Endodermal cell (in vitro differentiated cells): ENCODE measurements at places on chromosomes 5 and 9.

DNA sequence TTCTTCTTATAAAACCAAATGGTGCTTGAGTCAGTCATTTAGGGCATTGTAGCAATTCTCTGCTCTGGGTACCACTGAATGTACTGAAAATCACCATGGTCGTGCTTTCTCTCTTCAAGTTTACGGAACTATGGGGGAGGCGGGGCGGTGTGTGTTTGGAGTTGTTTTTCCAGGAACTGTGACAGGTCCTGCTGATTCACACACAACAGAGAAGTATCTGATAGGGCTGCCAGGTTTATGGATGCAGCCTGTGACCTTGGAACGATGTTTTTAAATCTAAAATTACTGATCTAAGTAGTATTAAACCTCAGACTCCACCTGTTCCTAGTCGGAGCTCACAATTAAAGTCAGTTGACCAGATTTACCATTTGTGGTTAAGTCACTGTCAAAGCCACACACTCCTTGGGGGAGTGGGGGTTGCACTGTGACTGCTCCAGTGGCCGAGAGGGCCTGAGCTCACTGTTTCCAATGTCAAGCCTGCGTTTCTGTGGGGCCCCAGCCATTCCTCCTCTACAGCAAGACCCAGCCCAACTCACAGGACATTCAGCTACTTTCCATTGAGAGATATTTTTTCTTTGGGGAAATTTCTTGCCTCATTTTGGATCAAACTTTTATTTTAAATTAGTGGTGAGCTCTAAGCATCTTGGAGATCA is 44.4 kb downstream of the GADD45G start:
- DNase-seq: no peak

- peak; percentile 32 for DNase-seq
Observed at GRCh38 chr5:180816608-180817534, 14.3 kb upstream of the MGAT1 start.

DNA sequence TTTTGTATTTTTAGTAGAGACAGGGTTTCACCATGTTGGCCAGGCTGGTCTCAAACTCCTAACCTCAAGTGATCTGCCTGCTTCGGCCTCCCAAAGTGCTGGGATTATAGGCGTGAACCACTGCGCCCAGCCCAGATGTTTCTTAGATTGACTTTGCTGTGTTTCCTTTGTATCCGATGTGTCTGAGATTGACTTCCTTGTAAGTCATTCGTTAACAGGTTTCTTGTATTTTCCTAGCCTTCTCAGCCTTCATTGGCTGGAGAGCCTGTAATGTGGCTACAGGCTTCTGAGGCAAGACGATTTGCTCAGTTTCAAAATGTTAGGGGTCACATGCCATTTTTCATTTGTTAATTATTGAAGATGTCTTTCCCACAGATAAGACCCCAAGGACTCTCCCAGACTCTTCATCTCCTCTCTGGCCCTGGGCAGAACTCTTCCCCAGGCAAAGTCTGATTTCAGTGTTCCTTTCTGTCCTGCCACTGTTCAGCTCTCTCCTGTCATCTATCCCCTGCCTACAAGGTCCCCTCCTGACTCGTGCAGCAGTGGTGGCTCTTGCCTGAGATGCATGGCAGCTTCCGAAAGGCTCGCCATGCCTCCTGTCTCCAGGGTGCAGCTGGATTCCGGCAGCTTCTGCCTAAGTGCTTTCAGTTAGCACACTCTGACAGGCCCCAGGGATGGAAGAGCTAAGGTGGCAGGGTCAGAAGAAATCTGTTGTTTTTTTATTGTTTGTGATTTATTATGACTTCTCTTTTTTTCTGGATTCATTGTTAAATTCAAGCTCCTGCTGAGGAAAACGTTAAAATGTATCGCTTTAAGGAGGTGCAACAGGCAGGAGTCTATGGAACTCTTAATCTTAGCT is 206.4 kb downstream of the AOPEP start:
- DNase-seq: peak; percentile 30

DNA sequence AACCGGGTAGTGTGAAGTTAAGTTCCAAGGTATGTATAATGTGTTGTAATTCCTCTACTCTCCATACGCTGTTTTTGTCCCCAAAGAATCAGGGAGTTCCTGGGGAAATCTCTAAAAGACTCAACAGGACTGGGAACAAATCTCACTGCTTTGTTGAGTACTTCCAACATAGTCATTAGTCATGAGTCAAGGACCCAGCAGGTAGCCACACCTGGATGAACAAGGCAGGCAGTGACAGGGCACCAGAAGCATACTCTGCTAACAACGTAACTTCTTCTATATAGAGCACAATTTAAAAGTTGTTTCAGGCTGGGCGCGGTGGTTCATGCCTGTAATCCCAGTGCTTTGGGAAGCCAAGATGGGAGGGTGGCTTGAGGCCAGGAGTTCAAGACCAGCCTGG is 126.8 kb downstream of the SLC1A3 start:
- peak; percentile 60 for DNase-seq

DNA sequence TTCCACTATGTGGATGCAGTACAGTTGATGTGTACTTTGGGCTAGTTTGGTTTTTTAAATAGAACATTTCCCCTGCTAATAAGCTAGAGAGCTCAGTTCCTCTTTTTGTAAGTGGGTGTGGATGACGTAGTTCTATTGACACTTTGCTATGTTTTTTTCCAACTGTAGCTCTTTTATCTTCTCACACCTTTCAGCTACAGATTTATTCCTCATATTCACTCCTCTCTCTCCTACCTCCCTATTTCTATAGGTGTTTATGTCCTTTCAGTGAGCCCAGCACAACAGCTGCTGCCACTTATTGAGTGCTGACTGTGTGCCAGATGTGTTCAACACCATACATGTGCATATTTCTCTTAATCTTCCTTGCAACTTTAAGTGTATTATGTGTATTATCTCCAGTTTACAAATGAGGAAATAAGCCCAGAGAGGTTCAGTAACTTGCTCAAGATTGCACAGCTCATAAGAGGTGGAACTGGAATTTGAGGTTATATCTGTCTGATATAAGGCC is 215.7 kb downstream of the SEMA6A start:
- DNase-seq: no peak

GRCh38 chr5:93512799-93513198 is 68.2 kb downstream of the NR2F1-AS1 start:
- DNase-seq: no peak

GRCh38 chr5:169667896-169668674 is 31.0 kb downstream of the DOCK2 start:
- DNase-seq: no peak

DNA sequence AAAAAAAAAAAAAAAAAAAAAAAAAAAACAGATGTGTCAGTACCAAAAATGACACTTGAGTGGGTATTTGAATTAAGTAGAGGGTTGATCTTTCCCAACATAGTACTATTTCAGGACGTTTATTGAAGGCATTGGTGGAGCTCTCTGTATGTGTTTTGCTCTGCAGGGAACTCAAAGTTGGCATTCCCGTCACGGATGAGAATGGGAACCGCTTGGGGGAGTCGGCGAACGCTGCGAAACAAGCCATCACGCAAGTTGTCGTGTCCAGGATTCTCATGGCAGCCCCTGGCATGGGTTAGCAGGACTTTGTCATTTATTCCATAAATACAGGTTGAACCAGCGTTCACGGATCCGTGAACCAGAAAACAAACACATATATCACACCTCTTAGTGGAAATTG is 34.9 kb downstream of the SFXN1 start:
- no peak for DNase-seq

DNA sequence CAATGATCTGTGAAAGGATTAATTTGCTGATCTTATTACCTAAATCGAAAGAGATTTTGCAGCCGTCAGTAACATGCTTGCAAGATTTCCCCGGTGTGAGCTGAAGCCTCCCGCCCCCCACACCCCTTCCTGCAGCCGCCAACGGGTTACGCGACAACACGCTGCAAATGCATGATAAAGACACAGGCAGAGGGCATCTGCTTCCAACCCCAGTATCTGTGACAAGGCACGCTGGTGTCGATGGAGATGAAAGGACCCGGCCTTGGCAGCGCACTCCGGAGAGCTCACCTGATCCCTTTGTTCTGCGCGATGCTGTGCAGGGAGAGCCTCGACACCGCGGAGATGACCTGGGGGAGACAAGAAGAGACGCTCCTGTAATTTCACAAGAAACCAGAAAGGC is 122.9 kb upstream of the SARDH start:
- DNase-seq: no peak

DNA sequence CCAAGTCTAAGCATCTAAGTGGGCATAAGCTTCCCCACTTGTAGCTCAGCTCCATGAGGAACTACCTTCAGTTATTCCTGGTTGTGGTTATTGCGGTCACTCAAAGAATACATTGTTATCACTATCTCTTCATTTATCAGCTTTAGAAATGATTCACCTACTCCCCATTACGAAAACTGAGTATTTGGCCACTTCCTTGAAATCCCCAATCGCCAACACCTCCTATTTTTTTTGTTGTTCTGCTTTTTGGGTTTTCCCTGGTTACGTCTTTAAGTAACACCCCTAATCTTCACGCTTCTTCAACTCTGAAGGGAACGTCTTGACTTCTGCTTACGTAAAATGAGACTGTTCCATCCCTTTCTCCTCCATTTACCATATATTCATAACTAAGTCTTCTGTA is 20.7 kb downstream of the MAPK9 start:
- DNase-seq: no peak

DNA sequence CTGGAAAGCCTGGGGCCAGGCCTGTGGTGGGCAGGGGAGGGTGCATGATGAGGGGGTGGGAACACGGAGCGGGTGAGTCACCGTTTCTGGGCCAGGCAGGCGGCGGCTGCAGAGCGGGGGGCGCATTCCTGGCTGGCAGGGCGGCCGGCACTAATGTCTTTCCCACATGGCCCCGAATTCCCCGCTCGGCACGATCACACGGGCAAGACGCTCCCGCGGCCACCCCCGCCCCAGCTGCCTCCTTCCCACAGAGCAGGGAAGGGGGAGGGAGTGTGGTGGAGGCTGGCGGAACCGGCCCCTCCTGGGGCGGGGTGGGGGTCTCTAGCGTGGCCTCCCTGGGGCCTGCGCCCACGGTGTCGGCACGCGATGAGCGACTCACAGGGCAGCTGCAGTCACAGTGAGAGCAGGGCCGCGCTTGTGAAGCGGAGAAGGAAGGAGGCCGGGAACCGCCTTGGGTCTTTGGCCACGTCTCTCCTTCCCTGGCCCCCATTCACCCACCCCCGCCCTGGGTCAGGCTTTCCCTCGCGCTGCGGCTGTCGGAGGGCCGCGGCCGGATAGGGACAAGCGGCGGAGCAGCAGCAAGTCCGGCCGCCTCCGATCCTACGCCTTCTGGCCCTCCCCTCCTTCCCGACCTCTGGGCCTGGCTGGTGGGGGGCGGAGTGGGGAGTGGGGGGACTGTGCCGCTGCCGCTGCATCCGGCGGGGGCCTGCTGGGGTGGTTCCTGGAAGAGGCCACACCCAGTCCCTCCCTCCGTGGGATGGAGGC is 48.9 kb downstream of the CXXC5 start:
- peak; percentile 96 for DNase-seq

- peak; percentile 89 for DNase-seq
Observed at GRCh38 chr5:177132136-177133095, 1.2 kb upstream of the NSD1 start.

DNA sequence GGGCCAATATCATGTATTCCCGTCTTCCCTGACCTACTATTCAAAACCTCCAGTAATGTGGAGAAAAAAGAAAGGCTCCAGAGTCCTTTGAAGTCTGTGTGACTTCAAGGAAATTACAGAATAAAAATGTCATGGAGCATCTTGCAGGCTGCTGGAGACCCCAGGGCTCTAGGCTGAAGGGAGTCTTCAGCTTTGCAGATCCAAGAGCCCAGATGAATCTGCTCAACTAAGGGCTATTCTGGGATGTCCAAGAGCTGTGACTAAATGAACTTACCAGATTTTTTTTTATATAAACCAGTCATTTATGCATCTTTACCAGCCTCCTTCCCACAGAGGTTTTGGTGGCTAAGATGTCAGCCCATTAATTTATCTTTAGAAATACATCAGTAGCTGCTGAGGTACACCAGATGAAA is 167.3 kb downstream of the MUSK start:
- no peak for DNase-seq

GRCh38 chr9:87622098-87622497 is 103.8 kb upstream of the CTSL start:
- DNase-seq: peak; percentile 1

- DNase-seq: no peak
Observed at GRCh38 chr5:151251001-151251551, 1.9 kb upstream of the GM2A start.

GRCh38 chr9:118522093-118523028 is 818.2 kb downstream of the TLR4 start:
- peak; percentile 92 for DNase-seq

- no peak for DNase-seq
Observed at GRCh38 chr5:147590096-147590495, 80.2 kb upstream of the DPYSL3 start.

DNA sequence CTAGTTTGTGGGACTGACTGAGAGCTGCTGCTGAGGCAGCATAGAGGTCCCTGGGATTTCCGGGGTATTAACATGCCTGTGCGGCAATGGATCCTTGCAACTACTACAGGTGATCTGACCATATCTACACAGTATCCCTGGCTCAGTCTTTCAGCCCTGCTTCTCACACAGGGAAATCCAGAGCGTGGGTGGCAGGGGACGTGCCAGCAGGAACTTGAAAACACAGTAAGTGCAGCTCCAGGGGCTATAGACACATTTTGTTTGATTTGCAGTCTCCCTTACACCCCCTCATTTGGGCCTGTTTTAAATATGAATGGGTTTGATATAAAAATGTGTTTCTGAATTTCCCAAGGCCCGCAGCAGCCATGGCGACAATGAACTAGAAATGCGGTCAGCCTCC is 209.5 kb downstream of the DCP2 start:
- no peak for DNase-seq

DNA sequence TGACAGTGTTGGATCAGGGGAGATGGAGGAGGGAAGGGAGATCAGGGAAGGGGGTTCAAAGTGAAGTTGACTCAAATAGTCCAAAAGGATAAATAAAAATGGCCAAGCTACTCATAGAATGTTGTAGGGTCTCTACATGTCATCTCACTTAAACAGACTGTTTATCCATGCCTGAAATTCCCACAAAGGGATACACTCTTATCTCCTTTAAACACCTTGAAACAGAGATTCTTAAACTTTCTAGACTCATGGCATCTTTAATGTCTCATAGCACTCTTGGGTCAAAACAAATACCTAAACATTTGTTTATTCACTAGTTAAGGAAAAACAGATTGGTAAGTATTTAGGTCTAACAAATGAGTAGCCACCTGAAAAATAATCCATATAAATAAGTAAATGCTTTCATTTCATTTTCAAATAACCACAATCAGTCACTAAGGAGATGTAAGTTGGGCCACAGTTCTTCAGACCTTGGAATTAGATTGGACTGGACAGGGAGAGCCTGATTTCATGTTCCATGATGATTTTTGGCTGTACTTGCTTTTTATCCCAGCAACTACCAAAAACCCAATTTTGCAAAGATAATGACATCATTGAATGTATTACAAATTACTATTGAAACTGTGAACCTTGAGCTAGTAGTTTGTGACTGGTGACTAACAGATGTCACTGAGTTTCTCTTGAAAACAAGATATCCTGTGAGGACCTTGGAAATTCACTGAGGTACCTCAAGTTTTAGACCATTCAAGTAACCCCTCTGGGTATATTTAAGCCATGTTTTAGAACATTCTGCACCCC is 62.5 kb upstream of the ISOC1 start:
- no peak for DNase-seq

DNA sequence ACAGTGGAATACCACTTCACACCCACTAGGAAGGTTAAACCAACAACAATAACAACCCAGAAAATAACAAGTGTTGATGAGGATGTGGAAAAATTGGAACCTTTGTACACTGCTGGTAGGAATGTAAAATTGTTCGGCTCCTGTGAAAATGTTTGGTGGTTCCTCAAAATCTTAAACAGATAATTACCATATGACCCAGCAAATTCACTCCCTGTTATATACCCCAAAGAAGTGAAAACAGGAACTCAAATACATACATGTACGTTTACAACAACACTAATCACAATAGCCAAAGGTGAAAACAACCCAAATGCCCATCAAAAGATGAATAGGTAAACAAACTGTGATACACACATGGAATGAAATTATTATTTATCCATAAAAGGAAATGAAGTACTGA is 178.5 kb upstream of the PHYKPL start:
- DNase-seq: no peak
